ENCODE measurements at places on chromosomes 1 and 21.

DNA sequence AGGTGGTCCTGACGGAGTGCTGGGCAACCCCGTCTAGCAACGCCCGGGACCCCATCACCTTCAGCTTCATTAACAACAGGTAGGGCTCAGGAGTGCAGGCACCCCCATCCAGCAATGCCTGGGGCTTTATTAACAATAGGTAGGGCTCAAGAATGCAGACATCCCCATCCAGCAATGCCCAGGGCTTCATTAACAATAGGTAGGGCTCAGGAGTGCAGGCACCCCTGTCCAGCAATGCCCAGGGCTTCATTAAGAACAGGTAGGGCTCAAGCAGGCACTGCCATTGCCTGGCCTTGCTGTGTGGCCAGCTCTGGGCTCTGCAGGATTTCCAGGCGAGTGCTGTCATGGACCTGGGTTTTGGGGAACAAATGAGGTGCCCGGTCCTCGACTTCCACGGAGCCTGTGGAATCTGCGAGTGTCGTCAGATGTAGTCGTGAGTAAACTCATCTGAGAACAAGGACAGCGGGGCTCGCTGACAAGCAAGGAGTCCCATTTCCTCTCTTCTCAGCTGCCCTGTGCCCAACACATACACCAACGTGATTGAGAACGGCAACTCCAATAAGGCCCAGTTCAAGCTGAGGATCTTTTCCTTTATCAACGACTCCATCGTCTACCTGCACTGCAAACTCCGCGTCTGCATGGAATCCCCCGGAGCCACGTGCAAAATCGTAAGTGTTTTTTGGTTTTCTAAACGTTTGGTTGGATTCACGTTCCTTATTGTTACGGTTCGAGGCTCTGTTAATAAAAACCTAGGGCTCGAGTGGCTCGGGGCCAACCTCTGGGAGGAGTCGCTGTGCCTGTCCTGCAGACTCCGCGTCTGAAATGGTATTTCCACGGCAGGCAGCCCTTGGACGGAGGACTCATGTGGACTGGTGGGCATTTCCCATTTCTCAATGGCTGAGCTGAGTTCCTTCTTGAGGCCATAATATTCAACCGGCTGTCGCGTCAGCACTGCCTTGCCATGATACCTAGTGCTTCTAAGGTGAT lies 56.3 kb downstream of the UMODL1 start:
- DNase-seq: no peak

GRCh38 chr21:42527489-42528158 lies 14.0 kb downstream of the SLC37A1 start:
- no peak for DNase-seq

- no peak for DNase-seq
Observed at GRCh38 chr1:184101571-184101970, 50.0 kb downstream of the TSEN15 start.

DNA sequence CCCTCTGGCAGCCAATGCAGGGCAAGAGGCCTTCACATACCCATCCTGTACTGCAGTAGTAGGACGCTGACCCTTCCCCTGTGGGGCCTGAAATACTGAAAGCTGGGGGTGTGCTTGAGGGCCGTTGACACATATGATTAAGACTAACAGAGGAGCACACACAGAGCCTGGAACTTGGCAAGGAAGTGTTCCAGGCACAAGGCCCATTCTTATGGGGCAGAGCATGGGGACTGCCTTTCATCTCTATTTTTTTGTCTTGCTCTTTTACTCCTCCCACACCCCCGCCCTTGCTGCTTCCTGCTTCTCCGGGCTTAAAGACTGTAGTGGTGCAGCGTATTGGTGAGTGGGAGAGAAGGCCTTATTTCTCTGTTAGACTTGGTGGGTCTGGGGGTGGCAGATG lies 137.4 kb downstream of the BACH1 start:
- DNase-seq: peak; percentile 60

GRCh38 chr21:38297871-38298270 lies 41.1 kb downstream of the KCNJ15 start:
- no peak for DNase-seq

DNA sequence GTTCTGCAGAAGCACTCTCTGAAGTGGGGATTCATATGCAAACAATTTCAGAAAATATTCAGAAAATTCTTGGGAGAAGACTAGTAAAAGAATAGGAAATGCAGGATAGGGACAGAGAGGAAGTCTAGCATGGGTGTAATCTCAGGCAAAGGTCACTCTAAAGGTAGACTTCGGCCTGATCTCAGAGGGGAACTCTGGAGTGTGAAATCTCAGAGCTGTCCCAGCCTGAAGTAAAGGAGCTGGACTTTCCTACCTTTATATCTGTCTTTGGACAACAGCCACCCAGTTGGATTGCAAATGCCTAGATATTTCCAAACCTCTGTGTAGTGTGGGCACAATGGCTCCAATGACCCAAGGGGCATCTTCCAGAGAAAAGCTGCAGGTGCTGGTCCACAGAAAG lies 379.8 kb downstream of the GPATCH2 start:
- no peak for DNase-seq

GRCh38 chr1:68173283-68173935 lies 58.9 kb downstream of the WLS start:
- peak; percentile 33 for DNase-seq

- peak; percentile 28 for DNase-seq
Observed at GRCh38 chr1:110829955-110830553, 42.9 kb upstream of the CD53 start.

DNA sequence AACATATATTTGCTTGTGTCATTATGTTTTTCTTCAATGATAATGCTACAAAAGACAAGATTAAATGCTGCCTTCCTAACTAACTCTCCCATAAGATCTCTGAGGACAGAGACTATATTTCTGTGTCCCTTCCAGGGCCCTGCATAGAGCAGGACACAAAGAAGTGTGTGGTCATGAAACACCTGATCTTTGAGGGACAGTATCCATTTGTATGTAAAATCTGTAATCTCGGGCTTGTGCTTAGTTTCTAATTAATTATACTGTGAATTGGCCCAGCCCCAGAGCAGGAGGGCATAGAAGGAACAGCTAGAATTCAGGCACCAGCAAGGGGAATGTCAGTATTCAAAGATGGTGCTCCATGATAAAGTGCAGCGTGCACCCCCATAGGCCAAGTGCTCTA lies 374.9 kb downstream of the HHAT start:
- no peak for DNase-seq

DNA sequence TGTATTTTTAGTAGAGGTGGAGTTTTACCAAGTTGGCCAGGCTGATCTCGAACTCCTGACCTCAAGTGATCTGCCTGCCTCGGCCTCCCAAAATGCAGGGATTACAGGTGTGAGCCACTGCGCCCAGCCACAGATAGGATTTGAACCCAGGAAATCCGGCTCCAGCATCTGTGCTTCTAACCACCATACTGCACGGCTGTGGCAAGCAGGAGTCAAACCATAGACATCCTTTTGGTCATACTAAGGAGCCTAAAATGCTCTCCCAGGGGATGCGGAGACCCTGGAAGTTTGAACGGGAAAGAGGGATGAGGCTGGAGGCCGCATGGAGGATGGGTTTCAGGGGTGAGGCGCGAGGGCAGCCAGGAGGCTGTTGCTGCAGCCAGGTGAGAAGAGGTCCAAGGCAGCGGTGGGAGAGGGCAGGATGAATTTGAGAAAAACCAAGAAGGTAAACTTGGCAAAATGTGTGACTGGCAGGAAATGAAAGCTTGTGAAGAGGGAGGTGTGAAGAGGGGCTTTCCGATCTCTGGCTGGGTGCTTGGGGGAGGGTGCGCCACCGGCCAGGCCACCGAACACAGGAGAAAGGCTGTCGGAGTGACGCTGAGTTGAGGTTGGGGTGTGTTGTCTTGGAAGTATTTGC lies 24.0 kb upstream of the CDK18 start:
- no peak for DNase-seq

GRCh38 chr1:8712413-8713231 lies 104.8 kb downstream of the RERE start:
- DNase-seq: peak; percentile 94

- DNase-seq: no peak
Observed at GRCh38 chr1:174415506-174415905, 32.3 kb upstream of the GPR52 start.

DNA sequence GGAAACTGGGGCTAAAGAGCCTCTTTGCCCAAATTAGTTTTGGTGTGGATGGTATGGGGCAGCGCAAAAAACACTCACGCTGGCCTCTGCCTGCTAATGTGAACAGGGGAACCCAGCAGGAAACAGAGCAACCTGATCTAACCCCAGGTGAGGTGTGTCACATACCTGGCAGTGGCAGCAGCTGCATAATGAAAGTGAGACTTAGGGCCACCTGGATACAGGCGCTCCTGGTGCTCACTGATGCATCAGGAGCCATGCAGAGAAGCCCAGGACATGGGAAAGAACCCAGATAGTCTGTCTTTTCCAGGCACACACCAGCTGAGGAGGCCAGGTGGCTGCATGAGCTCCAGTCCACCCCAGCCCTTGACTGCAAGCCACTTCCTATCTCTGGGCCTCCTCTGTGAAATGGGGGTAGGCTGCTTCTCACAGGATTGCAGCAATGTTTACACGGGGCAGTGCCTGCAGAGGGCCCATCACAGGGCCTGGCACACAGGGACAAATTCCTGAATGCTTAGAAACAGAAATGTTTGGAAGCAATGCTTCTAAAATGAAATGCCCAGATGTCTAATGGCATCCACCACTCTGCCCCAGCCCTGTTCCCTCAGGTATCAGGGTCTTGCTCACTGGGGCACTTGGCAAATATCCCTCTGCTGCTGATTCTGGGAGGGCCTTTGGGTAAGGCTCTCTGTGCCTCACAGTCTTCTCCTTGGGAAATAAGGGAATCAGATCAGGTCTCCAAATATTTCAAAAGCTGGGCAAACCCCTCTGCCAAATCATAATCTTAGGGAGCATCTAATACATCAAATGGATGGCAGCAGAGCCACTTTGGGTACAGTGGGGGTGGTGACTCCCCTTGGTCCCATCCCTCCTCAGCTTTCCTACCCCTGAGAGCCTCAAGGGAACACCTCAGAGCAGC lies 19.9 kb downstream of the DHCR24 start:
- DNase-seq: no peak

- peak; percentile 55 for DNase-seq
Observed at GRCh38 chr21:34802180-34802899, 133.5 kb downstream of the CLIC6 start.

- DNase-seq: peak; percentile 96
Observed at GRCh38 chr1:15290382-15290781, 43.4 kb downstream of the FHAD1 start.

- DNase-seq: no peak
Observed at GRCh38 chr1:111420377-111420776, 7.2 kb downstream of the OVGP1 start.

GRCh38 chr1:54798769-54799641 lies 2.1 kb downstream of the TTC22 start:
- DNase-seq: peak; percentile 49

- no peak for DNase-seq
Observed at GRCh38 chr21:35711661-35712060, 348.7 kb downstream of the SETD4 start.

GRCh38 chr1:42756956-42757891 lies 9.6 kb downstream of the P3H1 start:
- peak; percentile 71 for DNase-seq

DNA sequence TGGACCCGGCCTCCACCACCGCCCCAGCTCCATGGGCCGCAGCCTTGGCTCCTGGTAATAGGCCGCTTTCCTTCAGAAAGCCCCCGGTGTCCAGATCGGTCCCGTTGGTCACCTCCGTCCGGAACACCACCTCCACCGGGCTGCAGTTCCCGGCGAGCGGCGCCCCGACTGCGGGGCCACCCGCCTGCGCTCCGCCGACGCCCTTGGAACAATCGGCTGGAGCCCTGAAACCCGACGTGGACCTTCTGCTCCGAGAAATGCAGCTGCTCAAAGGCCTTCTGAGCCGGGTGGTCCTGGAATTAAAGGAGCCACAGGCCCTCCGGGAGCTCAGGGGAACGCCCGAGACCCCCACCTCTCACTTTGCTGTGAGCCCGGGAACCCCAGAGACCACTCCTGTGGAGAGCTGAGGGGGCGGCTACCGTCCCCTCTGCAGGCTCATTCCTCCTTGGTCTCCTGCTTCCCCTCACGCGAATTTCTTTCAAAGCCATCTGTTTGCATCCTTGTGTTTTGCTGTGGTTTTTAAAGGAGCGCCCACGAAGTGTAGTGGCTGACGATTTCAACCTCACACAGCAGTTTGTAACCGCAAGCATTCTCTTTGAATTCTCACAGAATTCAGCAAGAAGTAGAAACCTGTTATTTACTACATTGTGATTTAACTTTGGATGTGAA lies 6.0 kb downstream of the FCRLB start:
- peak; percentile 84 for DNase-seq

DNA sequence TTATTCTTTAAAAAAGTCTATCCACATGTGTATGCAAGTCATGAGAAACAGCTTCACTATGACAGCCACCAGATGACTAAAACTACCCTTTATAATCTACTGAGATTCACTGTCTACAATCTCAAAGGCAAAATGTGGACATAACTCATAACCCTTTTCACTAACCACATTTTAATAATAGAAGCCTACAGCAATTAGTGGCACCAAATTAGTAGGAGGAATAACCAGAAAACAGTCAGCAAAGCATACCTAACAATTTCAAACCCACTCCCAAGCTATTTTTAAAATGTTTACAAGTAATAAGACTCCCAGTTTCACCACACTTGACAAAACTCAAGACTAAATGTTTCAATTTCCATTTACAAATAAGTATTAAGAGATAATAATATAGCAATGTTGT lies 442.9 kb downstream of the PTPRC start:
- no peak for DNase-seq

GRCh38 chr1:36366091-36366661 lies 19.5 kb downstream of the STK40 start:
- peak; percentile 64 for DNase-seq

DNA sequence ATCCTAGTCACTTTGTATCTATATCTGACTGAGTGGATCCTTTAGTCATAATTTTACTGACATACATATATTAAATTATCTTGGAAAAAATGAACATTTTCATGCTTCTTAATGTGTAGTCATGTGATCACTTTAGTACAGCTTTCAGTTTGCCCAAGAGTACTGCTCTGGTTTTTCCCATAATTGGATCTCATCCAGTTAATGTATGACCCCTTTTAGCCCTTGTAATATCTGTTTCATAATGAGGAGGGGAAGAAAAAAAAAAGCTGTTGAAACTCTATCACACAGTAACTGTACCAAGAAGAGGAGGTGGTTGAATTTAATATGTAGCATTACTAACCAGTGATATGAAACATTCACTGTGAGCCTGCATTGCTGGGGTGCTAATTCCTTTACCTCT lies 328.7 kb downstream of the PTPRC start:
- no peak for DNase-seq

DNA sequence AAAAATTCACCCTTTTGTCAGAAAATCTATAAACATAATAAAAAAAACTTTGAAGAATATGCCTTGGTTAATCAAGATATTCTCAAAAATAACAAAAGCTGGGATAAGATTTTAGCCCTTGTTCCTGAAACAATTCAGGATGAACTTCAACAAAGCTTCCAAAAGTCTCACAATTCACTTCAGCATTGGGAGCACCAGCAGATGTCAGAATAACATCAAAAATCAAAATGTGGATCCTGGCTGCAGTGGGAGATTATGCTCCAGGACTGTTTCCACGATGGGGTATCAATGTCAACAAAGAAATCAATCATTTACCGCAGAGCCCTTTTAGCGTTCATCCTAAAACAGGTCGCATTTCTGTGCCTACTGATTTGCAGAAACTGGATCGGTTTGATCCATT lies 35.2 kb downstream of the ZNF670 start:
- DNase-seq: no peak

GRCh38 chr1:169052727-169053126 lies 53.8 kb upstream of the ATP1B1 start:
- no peak for DNase-seq

- no peak for DNase-seq
Observed at GRCh38 chr1:2845869-2846268, 44.4 kb upstream of the TTC34 start.
